ENCODE measurements at places on chromosomes 6 and 20. TPM values are rescaled to one million over a fixed set of nuclear protein-coding genes. Genes with fewer than 3 reads are reported as not detected.

- peak; percentile 38 for DNase-seq
- H3K36me3 ChIP-seq, result no peaks in the 10 kb centered on the region
- no peaks in the 10 kb centered on the region for H3K27me3 ChIP-seq
- H3K4me1 ChIP-seq, result peaks cover 60% of the 10 kb centered on the region
Observed at GRCh38 chr6:37131104-37131959, 38.6 kb upstream of the PIM1 start.

GRCh38 chr6:112288475-112288874 is 34.1 kb upstream of the LAMA4 start:
- no peaks in the 10 kb centered on the region for H3K4me1 ChIP-seq
- no peak overlapping the region for H3K27ac ChIP-seq
- H3K4me3 ChIP-seq, result no peak overlapping the region
- H3K36me3 ChIP-seq, result no peaks in the 10 kb centered on the region
- H3K27me3 ChIP-seq, result no peaks in the 10 kb centered on the region

DNA sequence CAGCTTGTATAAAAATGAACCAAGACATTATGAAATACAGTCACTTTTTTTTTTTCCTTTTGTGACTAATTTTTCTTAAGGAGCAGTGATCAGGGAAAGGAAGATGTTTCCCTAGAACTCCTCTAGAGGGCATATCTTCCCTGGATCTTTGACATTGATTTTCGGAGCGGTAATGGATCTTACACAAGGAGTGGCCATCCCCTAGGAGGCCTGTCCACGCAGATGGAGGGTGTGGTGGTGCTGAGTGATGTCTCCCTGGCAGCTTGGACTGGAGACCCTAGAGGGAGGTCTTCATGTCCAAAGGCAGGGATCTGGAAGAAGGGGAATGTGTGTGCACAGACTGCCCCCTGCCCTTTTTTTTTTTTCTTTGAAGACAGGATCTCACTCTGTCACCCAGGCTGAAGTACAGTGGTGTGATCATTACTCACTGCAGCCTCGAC is 7.0 kb upstream of the KIFC1 start:
- H3K27ac ChIP-seq, result no peak overlapping the region
- H3K4me3 ChIP-seq, result no peak overlapping the region
- DNase-seq, result no peak
- H3K4me1 ChIP-seq, result no peaks in the 10 kb centered on the region

DNA sequence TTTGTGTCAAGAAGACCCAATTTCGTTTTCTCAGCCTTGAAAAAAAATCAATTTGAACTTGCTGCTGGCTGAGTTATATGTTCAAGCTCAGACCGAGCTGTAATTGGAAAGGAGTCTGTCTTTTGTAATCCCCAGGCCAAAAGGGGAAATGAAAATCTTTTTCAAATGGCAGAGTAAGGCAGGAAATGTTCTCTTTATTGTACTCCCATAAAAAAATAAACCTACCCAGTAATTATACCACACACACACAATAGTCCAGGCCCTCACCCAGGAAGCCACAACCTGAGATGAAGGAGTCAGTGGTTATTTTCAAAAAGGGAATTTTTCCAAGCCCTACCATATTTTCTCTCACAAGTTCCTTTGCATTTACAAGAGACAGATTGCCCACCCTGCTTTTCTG is 45.3 kb downstream of the CLIC5 start:
- H3K27me3 ChIP-seq, result no peaks in the 10 kb centered on the region
- DNase-seq, result no peak

GRCh38 chr20:57791966-57792365 is 82.2 kb upstream of the PMEPA1 start:
- no peak overlapping the region for H3K27ac ChIP-seq
- no peak for DNase-seq
- H3K4me1 ChIP-seq, result no peaks in the 10 kb centered on the region
- no peaks in the 10 kb centered on the region for H3K36me3 ChIP-seq
- H3K27me3 ChIP-seq, result no peaks in the 10 kb centered on the region
- no peak overlapping the region for H3K4me3 ChIP-seq

DNA sequence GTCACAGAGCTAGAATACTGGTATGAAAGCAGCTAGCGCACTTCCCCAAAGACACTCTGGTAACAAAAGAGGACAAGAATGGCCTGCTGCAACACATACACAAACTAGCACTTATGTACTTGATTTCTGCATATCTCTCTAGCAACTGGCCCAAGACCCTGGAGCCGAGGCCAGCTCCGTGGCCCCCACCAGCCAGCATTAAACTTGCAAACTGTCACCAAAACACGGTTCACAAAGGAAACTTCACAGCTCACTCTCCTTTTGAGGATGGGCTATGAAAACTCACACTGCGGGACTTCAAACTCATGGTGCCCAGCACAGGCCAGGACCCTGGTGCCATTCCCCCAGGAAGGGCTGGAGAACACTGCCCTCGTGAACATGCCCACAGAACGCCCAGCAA is 115.9 kb upstream of the RPS6KA2 start:
- no peak overlapping the region for H3K27ac ChIP-seq
- no peaks in the 10 kb centered on the region for H3K36me3 ChIP-seq
- DNase-seq, result no peak
- no peak overlapping the region for H3K4me3 ChIP-seq
- no peaks in the 10 kb centered on the region for H3K27me3 ChIP-seq
- no peaks in the 10 kb centered on the region for H3K4me1 ChIP-seq

GRCh38 chr6:135811644-135812526 is 39.6 kb upstream of the PDE7B start:
- H3K27ac ChIP-seq, result no peak overlapping the region
- H3K27me3 ChIP-seq, result no peaks in the 10 kb centered on the region
- no peak for DNase-seq
- no peak overlapping the region for H3K4me3 ChIP-seq
- H3K36me3 ChIP-seq, result no peaks in the 10 kb centered on the region

- H3K27ac ChIP-seq, result no peak overlapping the region
- H3K4me1 ChIP-seq, result no peaks in the 10 kb centered on the region
- no peak for DNase-seq
- H3K4me3 ChIP-seq, result no peak overlapping the region
Observed at GRCh38 chr6:150738092-150738629, 127.3 kb upstream of the MTHFD1L start.

GRCh38 chr6:49025273-49026240 is 437.5 kb downstream of the MMUT start:
- no peak for DNase-seq
- H3K36me3 ChIP-seq, result no peaks in the 10 kb centered on the region
- no peak overlapping the region for H3K27ac ChIP-seq
- H3K4me1 ChIP-seq, result no peaks in the 10 kb centered on the region
- H3K4me3 ChIP-seq, result no peak overlapping the region

ABHD16A gene
- 31.9 TPM for total RNA-seq

SAMD5 gene
- total RNA-seq, result 9.5 TPM

CRIP3 gene
- 4.7 TPM for total RNA-seq

UNC93A gene
- total RNA-seq, result 4.5 TPM

CASP8AP2 gene
- total RNA-seq, result 3.9 TPM

MAPK13 gene
- 2.2 TPM for total RNA-seq

SLC18B1 gene
- total RNA-seq, result 5.7 TPM

DACT2 gene
- total RNA-seq, result 0.29 TPM
